ENCODE measurements at places on chromosomes 5 and 9.

- DNase-seq: no peak
Observed at GRCh38 chr5:54470677-54471076, 15.2 kb downstream of the HSPB3 start.

DNA sequence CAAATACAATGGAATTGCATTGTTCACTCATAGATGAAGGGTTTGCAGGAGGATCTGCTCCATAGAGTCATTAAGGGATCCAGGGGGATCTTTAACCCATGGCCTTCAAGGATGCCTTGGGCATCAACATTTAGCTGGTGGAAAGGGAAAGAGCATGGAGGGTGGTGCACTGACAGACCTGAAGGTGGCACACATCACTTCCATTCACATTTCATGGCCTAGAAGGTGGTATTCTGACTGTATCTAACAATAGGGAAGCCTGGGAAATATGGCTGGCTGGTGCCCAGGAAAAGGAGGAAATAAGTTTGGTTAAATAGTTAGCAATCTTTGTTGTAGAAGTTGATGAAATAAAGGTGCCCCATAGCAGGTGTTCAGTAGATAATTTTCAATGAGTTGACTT, 230.2 kb downstream of the CD180 start:
- DNase-seq: no peak

- DNase-seq: no peak
Observed at GRCh38 chr9:107647611-107648010, 158.0 kb upstream of the KLF4 start.

DNA sequence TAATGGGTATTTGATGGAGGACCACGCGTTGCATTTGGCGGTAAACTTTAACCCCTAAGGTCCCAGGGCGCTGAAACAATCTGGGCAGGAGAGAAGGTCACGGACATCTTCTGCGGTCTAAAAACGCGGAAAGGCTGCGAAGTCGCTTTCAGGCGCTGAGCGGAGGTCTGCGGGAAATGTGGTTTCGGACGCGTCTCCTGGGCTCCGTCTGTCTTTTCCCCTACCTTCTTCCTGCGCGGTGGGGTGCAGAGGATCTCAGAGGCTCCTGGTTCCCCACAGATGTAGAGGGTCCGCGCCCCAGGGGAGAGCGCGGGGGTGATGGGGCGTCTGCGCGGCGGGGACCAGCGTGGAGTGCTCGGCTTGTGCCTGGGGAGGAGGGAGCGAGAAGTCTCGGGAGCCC, 58.4 kb downstream of the ZNF510 start:
- DNase-seq: no peak

- DNase-seq: no peak
Observed at GRCh38 chr5:72936893-72937292, 18.9 kb upstream of the FCHO2 start.

DNA sequence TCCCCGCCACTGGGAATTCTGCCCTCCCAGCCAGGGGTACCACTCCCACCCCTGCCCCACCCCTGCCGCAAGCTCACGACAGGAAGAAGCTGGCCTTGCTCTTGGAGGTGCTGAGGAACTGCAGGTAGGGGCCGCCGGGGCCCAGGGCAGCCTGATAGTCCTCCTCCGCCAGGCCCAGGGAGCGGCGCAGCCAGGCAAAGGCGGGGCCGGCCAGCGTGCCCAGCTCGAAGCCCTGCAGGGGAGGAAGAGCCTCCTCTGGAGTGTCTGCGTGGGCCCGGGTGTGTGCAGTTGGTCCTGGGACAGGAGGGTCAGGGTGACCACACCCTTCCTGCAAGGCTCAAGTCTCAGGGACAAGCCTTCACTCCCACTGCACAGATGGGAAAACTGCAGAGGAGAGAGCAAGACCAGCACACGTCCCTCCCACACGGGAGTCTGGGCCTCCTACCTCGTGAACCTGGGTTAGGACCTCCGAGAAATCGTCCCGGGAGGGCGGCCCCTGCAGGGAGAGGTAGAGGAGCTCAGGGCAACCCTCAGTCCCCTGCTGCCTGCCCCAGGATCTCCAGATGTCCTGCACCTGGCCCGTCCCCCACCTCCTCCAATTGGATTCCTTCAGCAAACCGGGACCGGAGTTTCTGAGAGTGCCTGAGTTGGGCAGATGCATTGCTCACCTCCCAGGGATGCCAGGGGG, 2.4 kb downstream of the PIP5KL1 start:
- no peak for DNase-seq

DNA sequence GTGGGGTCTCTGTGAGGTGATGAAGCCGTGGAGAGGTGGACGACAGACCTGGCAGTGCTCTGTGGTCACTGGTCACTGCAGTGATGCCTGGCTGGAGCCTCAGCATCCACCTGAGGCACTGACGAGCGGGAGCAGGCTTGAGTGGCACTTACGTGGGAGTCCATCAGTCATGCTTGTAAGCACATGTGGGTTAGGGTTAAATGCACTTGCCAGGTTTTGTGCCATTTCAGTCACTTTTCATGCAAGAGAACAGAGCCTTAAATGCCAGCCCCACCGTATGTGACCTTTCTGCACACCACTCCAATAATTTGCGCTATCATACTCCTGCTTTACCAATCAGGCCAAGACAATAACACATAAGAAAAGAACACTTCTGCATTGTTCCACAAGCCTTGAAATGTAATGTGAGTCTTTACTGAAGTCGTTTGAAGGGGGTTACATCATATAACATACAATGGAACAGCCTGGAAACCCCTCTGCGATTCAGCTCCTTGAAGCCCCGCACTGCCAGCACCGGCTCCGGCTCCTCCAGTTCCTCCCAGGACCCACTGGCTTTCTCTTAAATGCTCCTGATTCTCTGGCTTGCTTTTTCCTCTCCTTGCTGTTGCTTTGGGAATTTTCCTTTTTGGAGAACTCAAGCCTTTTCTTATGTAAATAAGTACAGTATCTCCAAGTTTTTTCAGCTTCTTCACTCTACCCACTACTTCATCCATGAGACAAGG, 59.4 kb upstream of the CTXN3 start:
- no peak for DNase-seq

- DNase-seq: no peak
Observed at GRCh38 chr9:102975251-102975650, 19.9 kb upstream of the CYLC2 start.

GRCh38 chr5:139149477-139150199, 48.5 kb downstream of the SIL1 start:
- no peak for DNase-seq

GRCh38 chr5:8098081-8098480, 229.1 kb downstream of the MTRR start:
- no peak for DNase-seq

- DNase-seq: no peak
Observed at GRCh38 chr5:178241688-178242231, 9.2 kb upstream of the PHYKPL start.

- DNase-seq: no peak
Observed at GRCh38 chr9:77602852-77603251, 45.3 kb downstream of the GNA14 start.

GRCh38 chr9:110332766-110333165, 4.9 kb downstream of the TXNDC8 start:
- DNase-seq: no peak

- no peak for DNase-seq
Observed at GRCh38 chr9:110880189-110880588, 158.1 kb downstream of the LPAR1 start.

DNA sequence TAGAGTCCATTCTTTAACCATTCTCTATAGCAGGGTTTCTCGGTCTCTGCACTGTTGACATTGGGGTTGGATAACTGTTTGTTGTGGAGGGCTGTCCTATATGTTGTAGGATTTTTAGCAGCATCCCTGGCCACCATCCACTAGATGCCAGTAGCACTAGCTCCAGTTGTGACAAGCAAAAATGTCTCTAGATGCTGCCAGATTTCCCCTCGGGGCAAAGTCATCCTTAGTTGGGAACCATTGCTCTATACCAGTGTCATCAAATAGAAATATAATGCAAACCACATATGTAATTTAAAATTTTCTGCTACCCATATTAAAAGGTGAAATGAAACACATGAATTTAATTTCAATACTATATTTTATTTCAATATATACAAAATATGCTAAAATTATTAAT, 2.9 kb downstream of the TTC23L start:
- no peak for DNase-seq

DNA sequence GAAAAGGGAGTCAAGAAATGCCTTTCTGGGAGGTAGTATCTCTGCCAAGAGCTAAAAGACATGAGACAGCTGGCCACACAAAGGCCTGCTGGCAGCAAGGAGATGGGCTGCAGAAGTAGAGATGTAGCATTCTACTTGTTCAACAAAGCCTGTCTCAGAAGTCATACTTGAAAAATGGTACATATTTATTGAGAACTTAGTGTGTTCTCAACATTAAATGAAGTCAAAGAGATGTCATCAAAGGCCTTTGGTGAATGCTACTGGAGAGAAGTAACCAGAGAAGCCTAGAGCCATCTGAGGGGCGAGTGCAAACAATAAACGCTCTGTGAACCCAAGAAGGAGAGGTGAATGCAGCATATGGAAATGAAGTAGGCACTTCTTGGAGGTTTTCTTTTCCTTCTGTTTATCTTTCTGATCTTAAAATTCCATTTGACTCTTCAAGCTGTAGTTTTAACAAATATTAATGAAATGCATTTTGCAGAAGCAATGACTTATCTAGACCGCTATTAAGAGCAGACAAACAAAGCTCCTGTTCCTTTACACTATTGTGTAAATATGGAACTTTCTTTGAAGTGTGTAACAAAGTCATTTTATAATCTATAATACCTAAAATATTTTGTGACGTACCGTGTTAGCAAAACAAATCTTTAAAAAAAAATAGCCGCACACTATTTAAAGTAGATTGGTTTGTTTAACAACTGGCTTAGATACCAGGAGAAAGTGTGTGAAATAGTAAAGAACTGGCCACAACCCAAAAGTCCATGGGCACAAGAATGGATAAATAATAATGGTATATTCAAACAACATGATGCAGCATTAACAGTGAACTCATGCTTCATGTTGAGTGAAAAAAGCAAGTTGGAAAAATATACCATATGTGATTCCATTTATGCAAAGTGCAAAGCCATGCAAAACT, 70.2 kb downstream of the ZNF608 start:
- DNase-seq: no peak

DNA sequence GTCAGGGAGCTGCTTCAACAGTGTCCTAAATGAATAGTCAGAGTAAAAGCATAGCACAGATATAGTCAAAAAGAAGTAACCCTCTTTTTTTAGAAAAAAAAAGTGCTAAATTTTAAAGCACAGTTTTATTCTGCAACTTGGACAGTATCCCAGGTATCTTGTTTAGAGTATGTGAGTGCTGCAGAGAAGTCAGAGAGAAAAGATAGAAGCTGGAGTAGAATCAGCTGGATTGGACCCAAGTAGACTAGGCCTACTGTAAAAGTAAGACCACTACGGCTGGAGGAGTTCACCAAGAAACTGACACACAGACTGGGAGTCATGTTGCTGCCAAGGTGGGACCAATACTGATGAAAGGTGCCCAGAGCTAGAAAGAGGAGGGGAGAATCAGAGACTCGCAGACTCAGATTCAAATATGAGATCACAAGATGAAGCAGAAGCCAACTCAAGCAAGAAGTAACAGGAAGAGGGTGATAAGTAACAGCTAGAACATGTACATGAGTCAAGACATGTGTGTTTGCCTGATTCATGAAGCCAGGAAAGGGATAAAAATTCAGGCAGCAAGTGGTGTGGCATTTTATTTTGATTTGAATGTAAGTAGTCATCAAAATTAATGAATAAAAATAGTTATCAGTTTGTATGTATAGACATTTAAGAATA, 25.6 kb upstream of the TUSC1 start:
- no peak for DNase-seq

- no peak for DNase-seq
Observed at GRCh38 chr5:138789771-138790242, 36.6 kb downstream of the CTNNA1 start.

GRCh38 chr5:173829826-173830225, 58.3 kb upstream of the CPEB4 start:
- no peak for DNase-seq

GRCh38 chr5:123262216-123262823, 160.9 kb downstream of the CEP120 start:
- DNase-seq: no peak

DNA sequence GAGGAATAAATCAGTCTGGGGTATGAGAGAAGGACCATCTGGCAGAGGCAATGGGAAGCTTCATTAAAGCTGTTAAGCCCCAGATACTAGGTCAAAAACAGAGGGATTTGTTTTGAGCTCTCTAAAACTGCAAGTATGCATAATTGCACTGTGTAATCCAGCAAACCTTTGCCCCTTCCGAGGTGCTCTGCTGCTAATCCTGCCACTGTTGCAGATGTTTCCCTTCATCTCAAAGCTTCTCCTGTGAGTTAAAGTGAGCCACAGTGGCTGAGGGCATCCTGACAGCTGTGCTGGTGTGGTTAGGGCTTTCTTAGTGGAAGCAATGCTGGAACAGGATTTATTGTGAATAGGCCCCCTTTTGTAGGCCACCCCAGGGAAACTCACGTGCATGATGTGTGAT, 160.3 kb upstream of the TRPC7 start:
- DNase-seq: no peak

- DNase-seq: no peak
Observed at GRCh38 chr9:7094576-7094975, 336.8 kb downstream of the KDM4C start.

- no peak for DNase-seq
Observed at GRCh38 chr9:28287455-28287854, 714.2 kb upstream of the C9orf72 start.
